ENCODE measurements at places on chromosomes 3 and 15.

DNA sequence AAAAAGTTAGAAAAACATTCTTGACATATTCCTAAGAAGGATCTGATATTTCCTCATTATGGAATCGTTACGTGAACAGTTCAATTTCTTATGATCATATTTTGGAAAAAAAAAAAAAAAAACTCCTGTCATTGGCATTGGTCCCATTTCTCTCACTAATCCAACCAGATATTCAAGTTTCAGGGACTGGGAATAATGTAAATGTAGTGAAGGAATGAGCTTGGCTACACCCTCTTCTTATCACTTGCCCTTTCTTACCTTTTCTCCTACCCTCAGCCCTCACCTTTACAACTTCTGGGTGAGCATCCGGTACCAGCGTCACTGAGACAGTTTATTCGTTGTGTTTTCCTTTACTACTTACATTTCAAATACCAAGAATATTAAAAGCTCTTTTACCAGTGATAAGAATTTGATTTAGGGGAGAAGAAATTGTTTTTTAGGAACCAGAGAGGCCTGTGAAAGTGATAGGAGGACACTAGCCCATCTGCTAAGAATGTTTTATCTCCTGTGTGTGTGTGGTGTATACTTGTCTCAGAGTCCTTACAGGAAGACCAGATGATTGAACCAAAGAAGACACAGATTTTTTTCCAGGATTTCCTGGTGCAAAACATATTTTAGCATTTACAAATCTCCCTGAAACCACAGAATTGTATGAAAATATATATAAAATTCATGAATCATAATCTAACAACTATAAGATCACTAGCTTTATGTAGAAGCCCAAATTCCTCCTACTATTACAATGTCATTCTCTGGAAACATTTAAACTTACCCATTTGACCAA is 946.7 kb downstream of the ZPLD1 start:
- no peak for DNase-seq

GRCh38 chr3:151008699-151009098 is 36.2 kb upstream of the CLRN1 start:
- no peak for DNase-seq

- DNase-seq = no peak
These were observed 369.2 kb upstream of the MCTP2 start for GRCh38 chr15:93861956-93862741.

DNA sequence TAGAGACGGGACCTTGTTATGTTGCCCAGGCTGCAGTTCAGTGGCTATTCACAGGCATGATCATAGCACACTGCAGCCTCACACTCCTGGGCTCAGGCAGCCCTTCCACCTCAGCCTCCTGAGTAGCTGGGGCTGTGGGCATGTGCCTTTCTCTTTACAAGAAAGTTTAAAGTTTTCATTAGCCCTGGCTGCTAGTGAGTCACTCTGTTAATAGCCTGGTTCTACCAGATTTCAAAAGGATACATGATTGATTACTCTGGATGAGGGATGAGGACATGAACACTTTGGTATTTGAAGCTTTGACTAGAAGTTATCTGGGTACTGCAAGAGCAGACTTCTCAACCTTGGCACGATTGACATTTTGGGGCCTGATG is 95.1 kb downstream of the DHX36 start:
- no peak for DNase-seq

GRCh38 chr3:64677961-64678716 is 9.7 kb downstream of the ADAMTS9 start:
- no peak for DNase-seq

- no peak for DNase-seq
These were observed 41.5 kb upstream of the CFAP161 start for GRCh38 chr15:81092559-81092902.

GRCh38 chr3:148727231-148727630 is 29.5 kb downstream of the AGTR1 start:
- DNase-seq = no peak

DNA sequence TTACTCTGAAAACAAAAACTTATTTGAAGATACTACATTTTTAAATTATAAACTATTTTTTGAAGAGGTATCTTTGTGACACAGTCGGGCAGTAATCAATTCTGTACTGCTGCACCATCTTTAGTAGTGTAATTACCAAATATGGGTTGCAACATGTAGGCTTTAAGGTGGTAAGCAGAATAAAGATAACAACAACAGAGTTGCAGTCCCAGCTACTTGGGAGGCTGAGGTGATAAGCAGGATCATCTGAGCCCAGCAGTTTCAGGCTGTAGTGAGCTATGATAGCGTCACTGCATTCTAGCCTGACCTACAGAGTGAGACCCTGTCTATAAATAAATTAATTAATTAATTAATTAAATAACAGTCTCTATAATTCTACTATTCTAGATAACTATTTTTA is 6.0 kb downstream of the PLOD2 start:
- no peak for DNase-seq
